ENCODE measurements at places on chromosomes 1 and 21.
A peak's percentile ranks its signal among the peaks of the same experiment; 100 is the strongest.

DNA sequence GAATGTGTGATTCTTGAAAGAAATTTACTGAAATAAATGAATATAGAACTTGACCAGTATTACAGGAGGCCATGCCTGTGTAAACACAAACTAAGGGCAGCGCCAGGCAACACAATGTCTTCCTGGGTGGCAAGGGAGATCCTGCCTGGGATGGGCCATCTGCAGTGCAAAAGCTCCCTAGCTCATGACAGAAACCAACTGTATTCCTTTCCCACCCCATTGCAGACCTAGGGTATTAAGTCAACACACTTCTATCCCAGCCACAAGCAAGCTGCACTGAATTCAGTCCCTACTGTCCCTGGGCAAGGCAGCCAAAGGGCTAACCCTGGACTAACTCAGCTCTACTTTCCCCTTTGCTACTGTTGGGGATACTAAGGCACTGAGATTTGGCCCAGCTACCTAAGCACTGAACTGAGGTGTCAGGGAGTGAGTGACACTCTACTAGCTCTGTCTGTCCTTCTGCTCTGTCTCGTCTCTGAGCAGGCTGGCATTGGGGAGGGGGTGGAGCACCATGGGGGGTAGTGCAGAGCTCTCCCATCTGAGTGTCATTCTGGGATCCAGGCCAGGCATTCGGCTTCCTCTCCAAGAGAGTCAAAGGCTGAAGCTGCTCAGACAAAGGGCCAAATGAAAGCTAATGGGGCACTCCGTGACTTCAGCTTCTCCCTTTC, 2.5 kb downstream of the INKA2 start:
- no peak for DNase-seq

DNA sequence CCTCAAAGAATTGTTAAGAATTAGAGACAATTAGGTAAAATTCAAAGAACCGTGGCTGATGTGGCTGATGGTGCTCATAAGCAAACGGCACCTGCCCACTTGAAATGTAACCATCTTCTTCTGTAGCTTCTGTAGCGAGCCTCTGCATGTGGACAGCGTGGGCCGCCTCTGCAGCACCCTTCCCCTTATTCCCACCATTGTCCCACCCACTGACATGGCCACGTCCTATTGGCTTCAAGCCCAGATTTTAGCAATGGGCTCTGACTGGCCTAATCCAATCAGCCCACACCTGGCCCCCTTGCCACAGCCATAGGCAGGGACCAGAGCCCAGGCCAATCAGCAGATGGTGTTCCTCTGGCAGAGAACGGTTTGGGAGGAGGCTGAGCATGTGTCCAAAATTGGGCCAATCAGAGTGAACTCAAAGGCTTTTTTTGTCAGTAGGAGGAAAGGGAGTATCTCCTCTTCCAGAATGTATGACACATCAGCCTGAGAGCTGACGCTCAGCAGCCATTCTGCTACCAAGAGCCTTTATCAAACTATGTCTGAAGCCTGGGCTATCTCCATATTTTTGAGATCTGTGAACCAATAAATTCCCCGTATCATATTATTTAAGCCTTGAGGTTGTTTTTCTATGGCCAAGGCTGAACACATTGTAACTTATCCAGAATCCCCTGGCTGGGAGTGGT, 518.5 kb downstream of the SMYD3 start:
- DNase-seq: no peak

- DNase-seq: no peak
Measured at GRCh38 chr1:118210051-118210722, 25.2 kb upstream of the SPAG17 start.

GRCh38 chr1:240980342-240980741, 368.4 kb upstream of the GREM2 start:
- no peak for DNase-seq

- DNase-seq: peak; percentile 12
Measured at GRCh38 chr1:50105433-50105832, 3.3 kb upstream of the ELAVL4 start.

- no peak for DNase-seq
Measured at GRCh38 chr1:6948416-6948815, 163.2 kb downstream of the CAMTA1 start.

- no peak for DNase-seq
Measured at GRCh38 chr21:25897383-25897782, 162.6 kb downstream of the GABPA start.

DNA sequence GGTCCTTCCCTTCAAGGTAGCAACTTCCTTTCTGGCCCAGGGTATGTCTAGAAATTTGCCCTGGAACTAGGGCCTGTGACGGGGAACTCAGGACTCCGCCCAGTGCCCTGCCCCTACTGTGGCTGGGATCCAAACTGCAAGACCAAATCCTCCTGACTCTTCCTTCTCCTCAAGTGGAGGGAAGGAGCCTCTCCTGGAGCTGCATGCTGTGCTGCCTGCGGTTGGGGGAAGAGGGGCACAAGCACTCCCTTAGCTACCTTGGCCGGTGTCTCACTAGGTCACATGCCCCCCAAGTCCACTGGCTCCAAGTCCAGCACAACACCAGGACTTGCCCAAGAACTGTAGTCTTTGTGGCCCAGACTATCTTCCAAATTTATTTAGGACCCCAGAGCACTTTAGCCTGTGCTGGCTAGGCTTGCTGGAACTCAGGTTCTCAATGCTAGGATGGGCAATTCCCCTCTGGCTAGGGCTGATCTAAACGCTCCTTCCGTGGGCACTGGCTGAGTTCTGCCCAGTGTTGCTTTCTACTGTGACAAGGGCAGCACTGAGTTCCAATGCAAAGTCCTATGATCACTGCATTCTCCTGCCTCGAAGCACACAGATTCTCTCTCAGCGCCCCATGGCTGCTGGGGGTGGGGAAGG, 12.2 kb downstream of the ADSS2 start:
- DNase-seq: no peak

DNA sequence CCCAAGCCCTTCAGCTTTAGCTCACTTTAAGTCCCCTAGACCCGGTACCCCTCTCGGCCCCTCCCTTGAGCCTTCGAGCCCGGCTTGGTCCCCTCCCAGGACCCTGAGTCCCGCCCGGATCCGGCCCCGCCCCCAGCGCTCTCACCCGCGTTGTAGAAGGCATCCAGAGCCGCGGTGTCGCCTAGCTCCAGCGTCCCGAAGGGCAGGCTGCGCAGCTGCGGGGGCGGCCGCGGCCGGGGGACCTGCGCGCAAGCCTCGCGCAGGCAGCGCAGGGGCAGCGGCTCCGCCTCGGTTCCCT, 699 bp downstream of the MAP3K6 start:
- DNase-seq: peak; percentile 24

Measured in NCI-H526 (cell line).